SK-N-MC (cell line): ENCODE measurements at places on chromosomes 7 and 10.

DNA sequence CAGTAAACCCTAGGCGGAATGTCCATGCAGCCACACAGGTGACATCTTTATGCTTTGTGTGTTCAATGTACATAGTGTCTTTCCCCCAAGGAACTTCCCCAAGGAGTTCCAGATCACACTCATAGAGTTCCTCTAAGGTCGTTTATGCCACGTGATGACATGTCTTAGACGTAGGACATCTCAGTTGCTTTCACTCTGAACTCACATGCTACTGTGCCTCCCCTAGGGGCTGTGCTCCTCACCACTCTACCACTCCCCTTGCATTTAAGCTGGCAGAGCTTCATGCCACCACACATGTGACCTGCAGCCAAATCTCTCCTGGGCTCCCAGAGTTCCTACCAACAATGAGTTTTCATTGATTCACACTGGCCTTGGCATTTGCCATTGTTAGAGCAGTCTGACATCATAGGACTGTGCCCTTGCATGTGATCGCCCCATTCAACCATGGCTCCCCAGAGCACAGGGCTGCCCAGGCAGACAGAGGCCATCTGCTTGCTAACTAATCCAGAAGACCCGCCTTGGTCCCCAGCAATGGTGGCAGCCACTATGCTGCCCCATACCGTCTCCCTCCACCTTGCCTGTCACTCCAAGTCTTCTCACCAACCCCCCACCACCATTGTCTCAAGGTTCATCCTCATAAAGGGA lies 95.3 kb upstream of the MACROH2A2 start:
- DNase-seq: no peak

GRCh38 chr7:35854311-35854710 lies 53.5 kb downstream of the SEPTIN7 start:
- DNase-seq: no peak

- DNase-seq: no peak
Measured at GRCh38 chr10:99537086-99537988, 4.6 kb downstream of the NKX2-3 start.

GRCh38 chr10:48545462-48546145 lies 59.3 kb downstream of the ARHGAP22 start:
- DNase-seq: no peak

- no peak for DNase-seq
Measured at GRCh38 chr7:10888861-10889260, 84.8 kb upstream of the PHF14 start.

DNA sequence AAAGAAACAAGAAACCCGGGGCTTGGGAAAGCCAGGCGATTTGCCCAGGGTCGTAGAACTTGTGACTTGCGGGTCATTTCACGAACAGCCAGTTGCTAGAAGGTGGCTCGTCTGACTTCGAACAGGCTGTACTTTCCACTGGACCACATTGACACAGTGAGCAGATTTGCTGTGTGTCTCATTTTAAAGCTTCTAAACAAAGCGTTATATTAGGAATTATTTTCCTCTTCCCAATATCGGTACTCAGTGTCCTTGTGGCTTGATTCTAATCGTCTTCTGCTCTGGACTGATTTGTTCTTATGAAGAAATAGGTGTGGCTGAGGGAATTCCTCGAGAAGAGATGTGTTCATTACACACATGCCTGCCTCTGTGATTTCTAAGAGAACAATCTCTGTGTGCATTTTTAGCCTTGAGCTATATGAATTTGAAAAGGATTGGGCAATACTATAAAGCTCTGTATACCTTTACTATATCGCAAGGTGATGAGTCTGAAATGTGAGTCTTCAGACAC lies 150.0 kb upstream of the PRR15 start:
- no peak for DNase-seq

GRCh38 chr7:137696988-137697387 lies 149.8 kb downstream of the DGKI start:
- no peak for DNase-seq

- DNase-seq: no peak
Measured at GRCh38 chr10:123556736-123557135, 109.4 kb upstream of the GPR26 start.

DNA sequence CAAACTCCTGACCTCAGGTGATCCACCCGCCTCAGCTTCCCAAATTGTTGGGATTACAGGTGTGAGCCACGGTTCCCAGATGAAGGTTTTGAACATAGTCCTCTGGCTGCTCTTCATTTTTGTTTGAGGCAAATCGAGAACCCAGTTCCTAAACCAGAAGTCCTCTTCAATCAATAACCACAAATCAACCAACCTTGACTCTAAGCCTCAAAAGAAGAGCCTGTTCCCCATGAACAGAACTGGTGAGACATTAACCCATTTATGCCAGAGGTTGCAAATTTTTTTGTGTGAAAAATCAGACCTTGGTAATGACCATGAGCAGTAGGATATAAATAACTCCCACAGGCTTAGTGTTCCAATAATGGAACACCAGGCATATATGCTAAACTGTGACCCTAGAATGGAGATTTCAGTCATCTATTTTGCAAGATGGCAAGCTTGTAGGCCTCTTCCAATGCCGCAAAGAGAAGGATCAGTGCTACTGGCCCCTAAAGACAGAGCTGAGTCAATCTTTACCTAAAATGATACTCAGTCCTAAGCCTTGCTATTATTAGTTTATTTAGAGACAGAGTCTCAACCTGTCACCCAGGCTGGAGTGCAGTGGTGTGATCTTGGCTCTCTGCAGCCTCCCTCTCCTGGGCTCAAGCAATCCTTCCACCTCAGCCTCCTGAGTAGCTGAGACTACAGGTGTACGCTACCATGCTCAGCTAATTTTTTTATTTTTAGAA lies 15.9 kb downstream of the KPNA7 start:
- no peak for DNase-seq

GRCh38 chr7:25149836-25150235 lies 24.8 kb upstream of the CYCS start:
- no peak for DNase-seq

DNA sequence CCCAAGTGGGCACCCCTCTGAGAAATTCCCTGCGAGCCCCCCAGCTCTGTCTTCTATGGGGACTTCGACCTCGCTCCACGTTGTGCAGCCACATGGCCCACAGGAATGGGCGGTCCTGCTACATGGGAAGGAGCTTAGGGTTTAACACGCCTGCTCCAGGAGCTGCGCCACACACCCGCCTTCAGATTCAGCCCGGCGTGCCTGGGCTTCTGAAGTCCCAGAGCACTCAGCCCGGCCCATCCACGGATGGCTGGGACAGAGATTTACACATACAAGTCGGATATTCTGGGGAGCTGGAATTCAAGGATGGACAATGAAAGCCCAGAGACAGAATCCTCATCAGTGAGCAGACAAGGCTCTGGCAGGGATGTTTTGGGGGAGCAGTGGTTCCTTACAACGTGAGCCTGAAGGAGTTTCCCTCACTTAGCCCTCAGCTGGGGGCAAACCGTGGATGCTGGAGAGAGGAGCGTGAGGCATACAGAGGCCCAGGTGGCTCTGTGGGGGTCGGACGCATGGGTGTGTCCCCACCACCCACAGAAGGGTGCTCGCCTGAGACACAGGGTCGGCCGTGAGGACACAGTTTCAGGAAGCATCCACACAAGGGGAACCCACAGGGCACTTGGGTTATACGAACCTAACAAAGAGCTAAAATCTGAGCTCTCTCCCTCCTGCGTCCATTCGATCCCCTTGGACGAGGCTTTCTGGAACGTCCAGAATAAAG lies 372.9 kb downstream of the DNAJB6 start:
- no peak for DNase-seq

- DNase-seq: no peak
Measured at GRCh38 chr7:116950889-116951351, 2.4 kb upstream of the ST7 start.

- no peak for DNase-seq
Measured at GRCh38 chr10:72077275-72077990, 10.9 kb downstream of the SPOCK2 start.
